Anterior cingulate cortex (tissue), 58 donors: ENCODE measurements at places on chromosomes 2 and 18.

DNA sequence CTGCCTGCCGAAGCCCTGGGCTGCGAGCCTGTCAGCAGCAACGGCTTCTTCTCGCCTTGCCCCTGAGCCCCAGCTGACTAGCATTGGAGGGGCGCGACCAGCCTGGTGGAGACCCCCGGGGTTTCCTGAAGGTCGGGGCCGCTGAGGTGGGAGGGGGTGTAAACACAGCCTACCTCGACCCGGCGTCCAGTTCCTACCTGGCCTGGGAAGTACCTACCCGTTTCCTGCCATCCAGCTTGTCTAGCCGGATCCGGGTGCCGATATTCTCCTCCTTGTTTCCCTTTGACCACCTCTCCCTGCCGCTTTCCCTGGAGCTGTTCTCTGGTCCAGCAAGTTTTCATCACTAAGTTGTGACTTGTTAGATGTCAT lies 511 bp downstream of the MOB4 start:
- DNase-seq, result peak; percentile 51

DNA sequence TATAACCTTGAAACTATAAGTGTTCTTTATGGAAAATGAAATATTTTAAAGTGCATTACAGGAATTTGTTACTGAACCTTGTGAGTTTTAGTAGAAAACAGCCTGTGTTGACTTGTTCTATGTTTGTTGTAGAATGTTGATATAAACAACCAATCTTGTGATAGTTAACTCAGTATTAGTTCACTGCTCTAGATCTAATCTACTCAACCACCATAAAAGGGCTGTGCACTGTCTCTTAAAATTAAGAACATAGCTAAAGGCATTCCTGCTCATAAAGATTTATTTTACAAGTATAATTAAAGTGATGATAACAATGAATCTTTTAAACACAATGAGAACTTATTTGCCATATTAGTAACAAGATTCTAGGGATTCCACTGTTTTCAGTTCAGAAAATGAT lies 110.5 kb upstream of the KLF7 start:
- no peak for DNase-seq

GRCh38 chr2:12381543-12382325 lies 335.0 kb upstream of the TRIB2 start:
- DNase-seq, result no peak

GRCh38 chr2:69087211-69087911 lies 74.4 kb downstream of the ANTXR1 start:
- DNase-seq, result no peak

GRCh38 chr18:72544092-72544886 lies at the start of gene CBLN2:
Gene CBLN2, minus strand, starts transcription at chr18:72544342. Its CDS starts 2,182 bp downstream, at chr18:72542160.
- peak; percentile 68 for DNase-seq

DNA sequence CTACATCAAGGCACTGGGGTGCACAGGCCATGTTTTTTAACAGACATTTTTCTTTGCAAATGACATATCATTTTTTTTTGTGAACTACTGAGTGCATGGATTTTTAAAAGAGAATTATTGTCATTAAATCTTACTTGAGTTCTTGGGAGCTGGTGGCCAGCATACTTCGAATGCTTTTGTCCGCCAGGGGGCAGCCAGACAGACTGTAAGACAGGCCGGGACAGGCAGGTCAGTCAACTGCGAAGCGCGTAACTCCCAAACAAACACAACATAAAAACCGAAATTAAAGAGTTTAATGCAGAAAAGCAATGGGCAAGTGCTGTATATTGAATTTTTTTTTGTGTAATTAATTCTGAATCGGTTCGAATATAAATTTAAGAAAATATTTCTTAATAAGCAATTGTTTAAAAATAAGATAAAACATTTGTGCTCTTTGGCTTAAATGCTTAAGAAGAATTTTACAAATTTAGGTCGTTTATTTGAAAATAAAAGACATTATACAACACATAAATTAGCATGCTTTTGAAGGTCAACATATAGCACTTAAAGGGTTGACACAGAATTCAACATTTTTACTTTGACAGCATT lies 142.2 kb upstream of the PXDN start:
- no peak for DNase-seq

GRCh38 chr2:68246396-68246795 lies 5.9 kb downstream of the PPP3R1 start:
- no peak for DNase-seq

DNA sequence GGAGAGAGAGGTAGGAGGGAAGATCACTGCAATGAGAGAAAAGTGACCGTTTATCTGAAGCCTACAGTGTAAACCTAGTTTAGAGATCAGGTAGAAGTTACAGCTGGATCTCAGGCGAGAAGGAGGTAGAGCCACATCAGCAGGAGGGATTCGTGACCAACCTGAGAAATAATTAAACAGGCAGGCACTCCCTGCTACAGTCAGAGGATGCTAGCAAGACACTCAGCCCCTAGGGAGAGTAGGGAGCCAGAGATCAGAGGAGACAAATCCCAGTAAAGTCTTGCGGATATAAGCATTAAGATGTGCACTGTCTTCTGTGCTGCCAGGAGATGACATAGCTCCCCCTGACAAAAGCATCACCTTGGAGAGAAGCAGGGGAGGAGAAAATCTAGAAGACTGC lies 629.1 kb upstream of the SLC39A10 start:
- no peak for DNase-seq

GRCh38 chr2:96109931-96110511 lies 6.3 kb downstream of the ADRA2B start:
- DNase-seq, result no peak
